ENCODE measurements at places on chromosomes 3 and 15.

DNA sequence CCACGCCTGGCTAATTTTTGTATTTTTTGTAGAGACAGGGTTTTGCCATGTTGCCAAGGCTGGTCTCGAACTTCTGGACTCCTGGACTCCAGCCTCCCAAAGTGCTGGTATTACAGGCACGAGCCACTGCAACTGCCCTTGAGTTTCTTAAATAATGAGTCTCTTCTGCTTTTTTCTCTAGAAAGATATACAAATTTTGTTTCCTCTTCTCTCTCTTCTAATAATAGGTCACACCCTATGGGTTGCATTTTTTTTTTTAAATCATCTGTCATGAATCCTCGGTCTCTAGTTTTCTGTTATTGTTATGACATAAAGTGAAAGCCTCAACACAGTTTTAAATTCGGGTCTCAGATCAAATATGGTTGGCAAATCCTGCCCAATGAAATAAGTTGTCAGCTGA is 111.2 kb downstream of the IL12A start:
- no peak for DNase-seq

DNA sequence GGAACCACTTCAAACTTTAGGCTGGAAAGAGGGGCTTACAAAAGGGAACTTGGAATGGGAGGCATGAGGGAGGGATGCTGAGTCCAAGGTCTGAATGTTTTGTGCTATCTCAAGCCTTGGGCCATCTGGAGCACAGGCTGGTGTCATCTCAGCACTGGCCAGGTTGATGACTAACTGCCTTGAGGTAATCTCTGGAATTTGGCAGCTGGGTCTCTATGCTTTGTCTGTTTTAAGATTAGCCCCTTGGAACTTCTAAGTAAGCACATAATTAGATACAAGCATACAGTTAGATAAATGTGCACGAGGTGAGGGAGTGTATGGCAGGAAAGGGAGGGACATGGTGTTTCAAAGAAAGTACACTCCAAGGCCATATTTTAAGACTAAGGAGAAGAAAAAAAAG is 252.4 kb upstream of the CCDC54 start:
- no peak for DNase-seq

GRCh38 chr3:42640771-42641370 is 12.6 kb upstream of the ZBTB47 start:
- DNase-seq, result no peak

DNA sequence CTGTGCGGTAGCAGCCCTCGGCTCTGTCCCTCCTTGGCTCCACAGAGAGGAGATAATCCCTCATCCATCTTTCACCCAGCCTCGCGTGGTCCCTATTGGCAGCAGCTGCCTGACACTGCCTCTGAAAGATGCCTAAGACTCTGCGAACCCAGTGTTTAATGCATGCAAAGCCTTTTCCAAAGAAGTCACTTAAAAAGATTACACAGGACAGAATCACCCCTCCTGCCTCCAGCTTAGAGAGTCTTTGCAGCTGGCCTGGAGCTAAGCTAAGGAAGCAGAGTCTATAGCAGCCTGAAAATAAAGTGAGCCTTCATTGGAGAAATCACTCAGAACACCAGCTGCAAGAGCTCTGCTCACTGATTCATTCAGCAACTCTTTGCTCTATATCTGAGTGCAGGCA is 247.2 kb downstream of the SHQ1 start:
- no peak for DNase-seq

DNA sequence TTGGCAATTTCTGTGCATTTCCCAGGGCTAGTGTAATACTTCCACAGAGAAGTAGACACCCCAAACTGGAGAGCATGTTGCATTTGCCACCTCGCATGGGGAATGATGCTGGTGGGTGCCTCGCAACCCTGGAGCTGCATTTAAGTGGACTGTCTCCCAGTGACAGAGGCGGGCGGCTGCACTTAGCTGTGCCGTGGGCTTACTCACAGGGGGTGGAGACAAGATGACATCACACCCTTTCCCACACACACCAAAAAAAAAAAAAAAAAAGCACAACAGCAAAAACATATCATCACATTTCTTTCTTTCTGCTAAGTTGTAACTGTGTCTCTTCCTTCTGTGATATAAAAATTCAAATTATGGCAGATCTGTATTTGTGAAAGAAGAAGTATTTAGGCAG is at the start of gene ABI3BP:
TSS of gene ABI3BP (minus strand) at position 113 of the 400 bp plus-strand sequence. CDS start at position 76, 37 bp downstream.
- DNase-seq, result no peak

GRCh38 chr3:170814822-170815221 is 55.2 kb downstream of the RPL22L1 start:
- no peak for DNase-seq

- DNase-seq, result no peak
Measured at GRCh38 chr3:10628891-10629670, 123.7 kb upstream of the ATP2B2 start.

- no peak for DNase-seq
Measured at GRCh38 chr3:99013777-99014315, 112.4 kb upstream of the DCBLD2 start.

DNA sequence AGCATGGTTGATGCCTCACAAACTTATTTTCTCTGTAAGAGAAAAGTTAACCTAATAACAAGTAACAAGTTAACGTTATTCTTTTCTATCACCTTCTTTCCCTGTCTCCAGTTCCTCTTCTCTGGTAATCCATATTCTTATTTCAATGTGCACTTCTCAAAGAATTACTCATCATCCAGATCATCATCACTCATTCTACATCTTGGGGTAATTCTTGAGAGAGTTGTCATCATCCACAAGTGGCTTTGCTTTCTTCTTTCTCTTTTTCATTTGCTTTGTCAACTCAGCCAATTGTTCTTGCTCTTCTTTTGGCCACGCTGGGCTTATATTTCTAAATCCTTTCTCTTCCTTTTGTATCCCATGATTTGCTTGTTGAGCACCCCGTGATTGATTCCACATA is 20.8 kb upstream of the RNF111 start:
- DNase-seq, result no peak

DNA sequence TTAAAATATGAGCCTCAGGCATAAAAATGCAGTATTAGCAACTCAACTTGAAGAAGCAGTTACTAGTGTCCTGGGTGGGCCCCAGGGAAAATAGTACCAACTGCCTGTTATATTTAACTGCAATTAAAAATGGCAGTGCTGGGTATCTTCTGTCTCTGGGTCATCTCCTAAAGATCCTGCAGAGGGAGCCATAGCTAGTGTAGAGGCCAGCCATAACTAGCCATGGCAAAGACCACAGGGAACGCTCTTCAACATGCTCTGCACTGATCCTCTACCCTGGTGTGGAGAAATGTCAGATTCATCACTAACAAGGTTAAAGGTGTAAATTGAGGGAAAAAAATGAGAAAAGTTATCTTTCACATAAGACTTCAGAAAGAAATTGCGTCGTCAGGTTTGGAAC is 181.3 kb downstream of the SNRPN start:
- no peak for DNase-seq

DNA sequence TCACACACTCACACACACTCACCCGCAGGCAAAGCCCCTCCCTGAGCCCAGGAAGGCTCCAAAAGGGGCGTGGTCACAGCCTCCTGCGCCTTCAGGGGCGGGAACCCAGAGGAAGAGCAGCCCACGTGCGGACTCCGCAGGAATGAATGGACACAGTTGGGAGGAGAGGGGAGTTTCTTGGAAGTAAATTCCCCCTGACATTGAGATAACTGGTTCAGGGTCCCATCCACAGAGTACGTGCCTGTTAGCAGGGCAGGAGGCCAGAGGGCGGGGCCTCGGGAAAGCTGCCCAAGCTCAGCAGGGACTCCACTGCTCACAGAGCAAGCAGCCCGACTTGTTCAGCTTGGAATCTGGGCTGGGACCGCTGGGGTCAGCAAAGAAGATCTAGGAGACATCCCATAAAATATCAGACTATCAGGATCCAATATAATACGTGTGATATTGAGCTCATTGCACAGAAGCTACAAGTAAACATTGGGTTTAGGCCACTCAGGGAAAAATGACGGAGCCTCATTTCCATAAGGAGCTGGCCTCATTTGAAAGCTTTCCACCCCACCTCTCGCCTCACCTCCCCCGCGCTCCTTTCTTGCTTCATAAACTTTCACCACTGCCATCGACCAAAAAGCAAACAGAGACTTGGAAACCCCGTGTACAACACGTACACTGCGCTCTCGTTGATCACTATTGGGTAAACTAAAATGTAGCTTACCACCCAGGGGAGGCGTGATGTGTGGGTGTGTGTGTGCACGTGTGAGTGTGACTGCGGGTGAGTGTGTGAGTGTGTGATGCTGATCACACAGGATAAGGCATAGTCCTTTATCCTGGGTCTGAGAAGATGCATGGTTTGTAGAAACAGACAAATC is 36.0 kb downstream of the TM2D3 start:
- DNase-seq, result no peak

GRCh38 chr3:153414982-153415381 is 253.0 kb downstream of the RAP2B start:
- DNase-seq, result no peak

DNA sequence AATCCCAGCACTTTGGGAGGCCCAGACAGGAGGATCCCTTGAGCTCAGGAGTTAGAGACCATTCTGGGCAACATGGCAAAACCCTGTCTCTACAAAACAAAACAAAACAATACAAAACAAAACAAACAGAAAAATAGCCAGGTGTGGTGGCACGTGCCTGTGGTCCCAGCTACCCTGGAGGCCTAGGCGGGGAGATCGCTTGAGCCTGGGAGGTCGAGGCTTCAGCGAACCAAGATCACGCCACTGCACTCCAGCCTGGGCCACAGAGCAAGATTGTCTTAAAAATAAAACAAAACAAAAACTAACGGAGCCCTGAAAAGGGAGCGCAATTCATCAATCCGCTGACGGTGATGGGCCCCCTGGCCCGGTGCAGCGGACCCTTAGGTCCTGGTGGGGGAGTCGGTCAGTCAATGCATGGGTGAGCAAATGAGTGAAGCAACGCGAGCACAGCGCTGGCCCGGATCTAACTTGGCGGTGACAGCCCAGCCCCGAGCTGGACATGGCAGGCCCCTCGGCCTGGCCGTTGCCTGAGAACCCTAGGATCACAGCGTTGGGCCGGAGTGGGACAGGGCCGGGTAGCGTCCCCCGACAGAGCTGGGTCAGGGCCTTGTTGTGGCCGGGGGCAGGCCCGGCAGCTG is 52.4 kb upstream of the BLM start:
- no peak for DNase-seq

DNA sequence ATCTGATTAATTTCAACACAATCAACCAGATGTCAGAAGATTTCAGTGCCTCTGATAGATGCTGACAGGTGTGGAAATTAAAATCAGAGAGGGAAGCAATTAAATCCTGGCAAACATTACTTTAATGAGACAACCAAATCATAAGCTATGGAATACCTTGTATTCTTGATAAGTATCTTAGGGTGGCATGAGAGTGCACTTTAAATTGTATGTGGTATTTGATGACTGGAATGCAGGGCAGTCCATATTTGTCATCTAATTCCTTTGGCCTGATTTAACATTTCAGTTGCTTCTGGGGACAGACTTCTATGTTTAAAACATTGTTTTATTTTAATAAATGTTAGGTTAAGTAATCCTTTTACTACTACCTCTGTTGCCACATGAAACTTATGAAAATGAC is 184.1 kb downstream of the LPP start:
- no peak for DNase-seq

- no peak for DNase-seq
Measured at GRCh38 chr15:30962659-30963058, 28.8 kb downstream of the MTMR10 start.

DNA sequence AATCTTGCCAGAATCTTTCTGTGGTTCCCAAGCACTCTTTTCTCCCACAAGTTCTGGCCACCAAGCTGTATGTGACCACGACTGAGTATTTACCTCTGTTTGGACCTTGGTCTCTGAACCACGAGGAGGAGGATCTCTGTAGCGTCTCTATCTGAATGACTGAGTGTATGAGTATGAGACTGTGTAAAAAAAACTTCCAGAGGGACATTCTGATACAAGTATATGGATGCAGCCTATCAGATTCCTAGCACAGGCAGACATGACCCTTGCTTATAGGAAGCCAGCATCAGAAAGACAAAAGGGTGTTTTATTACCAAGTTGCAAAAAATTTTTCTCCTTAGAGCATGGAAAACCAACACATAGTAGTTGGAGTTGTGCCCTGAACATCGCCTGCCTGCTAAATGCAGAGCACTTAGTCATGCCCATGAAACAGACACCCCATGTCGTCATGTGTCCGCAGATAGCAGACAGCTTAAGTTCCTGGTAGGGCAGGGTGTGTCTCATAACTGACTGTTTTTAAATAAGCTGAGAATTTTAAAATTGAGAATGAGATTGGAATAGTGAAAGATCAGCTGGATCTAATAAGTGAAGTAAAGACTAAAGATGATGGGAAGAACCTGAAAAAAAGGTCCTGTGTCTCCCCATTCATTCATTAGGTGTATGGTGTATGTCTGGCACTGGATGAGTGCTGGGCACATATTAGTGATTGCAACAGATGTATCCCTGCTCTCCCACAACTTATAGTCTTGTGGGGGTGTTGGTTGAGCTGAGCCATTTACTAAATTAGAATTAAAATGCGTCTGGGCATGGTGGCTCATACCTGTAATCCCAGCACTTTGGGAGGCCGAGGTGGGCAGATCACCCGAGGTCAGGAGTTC is 30.9 kb downstream of the DAG1 start:
- DNase-seq, result peak; percentile 56

DNA sequence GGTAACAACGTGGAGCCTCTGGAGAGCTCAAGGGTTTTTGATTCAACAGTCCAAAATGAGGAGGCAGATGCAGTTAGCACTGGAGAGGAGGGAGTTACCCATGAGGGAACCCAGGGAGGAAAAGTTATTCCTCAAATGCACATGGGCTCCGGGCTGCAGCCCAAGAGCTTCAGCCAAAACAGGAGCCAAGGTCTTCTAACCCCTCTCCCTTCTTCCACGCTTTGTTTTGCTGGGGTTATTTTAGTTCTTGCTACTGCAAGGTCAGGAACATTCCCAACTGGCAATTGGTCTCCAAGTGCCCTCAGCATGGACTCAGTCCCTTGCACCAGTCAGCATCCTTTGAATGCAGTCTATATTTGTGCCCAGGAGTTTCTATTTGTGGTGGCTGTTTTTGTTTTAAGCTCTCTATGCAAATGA is 90.0 kb downstream of the TGFBR2 start:
- DNase-seq, result no peak

GRCh38 chr3:109982201-109982600 is 644.9 kb upstream of the DPPA4 start:
- DNase-seq, result no peak

DNA sequence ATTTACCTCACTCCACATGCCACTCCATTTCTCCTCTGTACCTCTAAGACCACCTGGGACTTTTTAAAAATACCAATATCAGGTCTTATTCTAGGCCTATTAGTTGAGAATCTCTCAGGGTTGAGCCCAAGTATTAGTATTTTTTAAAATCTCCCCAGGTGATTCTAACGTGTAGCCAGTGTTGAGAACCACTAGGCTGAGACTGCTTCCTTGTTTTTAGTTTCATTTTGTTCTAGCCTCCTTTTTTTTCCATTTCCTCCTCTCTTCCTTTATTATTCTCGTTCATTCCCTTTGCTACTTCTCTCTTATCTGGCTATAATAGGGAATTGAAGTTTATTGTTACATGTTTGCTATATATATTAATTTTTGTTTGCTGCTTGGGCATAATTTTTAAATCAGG is 217.8 kb upstream of the CD96 start:
- DNase-seq, result no peak

DNA sequence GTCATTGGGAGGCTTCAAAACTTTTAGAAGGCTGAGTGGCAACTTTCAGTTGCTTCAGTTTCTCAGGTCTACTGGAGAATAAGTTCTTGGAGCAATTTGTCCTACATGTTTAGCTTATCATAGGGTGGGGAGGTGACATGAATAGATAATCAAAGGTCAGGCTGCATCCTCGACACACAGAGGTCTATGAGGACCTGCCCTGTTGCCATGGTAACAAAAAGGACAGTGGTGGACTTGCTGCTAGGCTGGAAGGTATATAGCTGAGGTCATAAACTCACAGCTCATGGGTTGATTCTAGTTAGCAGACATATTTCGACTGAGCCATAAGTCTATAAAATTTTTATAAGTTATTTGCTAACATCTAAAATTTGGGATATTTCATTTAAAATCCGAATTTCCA is 267.0 kb downstream of the THRB start:
- DNase-seq, result no peak
